Activated CD4-positive, alpha-beta T cell treated with anti-CD3 and anti-CD28 coated beads for 4 hours (primary cell): ENCODE measurements at places on chromosomes 6 and 20.

DNA sequence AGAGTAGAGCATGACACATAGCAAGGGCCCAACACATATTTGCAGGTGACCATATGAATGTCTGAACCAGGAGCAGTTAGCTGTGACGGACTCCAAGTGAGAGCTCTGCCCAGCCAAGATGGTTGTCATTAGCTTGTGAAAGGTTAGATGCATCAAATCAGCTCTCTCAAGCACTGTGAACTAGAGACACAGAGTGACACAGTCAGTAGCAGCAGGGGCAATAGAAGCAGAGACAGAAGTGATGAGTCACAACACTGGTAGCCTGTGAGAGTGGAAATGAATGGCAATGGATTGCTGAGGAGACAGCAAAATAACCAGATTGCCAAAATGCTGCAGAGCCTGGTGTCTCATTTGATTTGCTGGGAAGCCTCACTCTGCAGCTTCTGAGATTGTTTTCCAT is 558.9 kb downstream of the PKHD1 start:
- no peak for DNase-seq

GRCh38 chr6:107816818-107817217 is 7.3 kb downstream of the SCML4 start:
- no peak for DNase-seq

DNA sequence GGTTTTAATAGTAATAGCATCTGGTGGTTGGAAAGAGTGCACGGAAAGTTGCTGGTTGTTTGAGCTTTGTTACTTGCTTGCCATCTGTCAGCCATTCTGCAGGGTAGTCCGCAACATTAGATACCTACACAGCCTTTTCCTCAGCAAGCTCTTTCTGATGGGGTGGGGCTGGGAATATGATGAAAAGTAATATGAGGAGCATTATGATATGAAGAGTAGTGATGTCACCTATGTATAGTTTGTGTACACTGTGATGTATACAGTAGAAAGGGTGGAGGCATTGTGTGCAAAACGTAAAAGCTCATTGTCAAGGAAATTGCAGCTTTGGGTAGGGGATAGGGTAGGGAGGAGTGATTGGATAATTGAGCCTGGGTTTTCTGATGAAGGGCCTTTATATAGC is 16.1 kb downstream of the SCAF8 start:
- no peak for DNase-seq

- DNase-seq = peak; percentile 37
Observed at GRCh38 chr20:17617212-17617867, 47.5 kb downstream of the DSTN start.

- DNase-seq = no peak
Observed at GRCh38 chr6:115592025-115592424, 468.7 kb downstream of the FRK start.

DNA sequence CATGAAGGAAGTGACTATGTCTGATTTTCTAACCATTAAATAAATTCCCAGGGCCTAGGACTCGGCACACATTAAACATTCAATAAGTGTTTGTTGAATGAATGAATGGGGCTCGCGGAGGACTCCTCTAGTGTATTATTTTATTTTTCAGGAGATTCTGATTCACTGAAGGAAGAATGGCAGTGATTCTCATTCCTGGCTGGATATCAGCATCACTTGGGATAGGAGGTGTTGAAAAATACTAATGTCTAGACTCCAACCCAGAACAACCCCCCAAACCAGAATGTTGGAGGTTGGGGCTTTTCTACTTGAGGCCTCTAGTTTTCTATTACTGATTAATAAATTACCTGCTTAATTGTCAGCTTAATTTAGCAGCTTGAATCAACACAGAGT is 195.4 kb downstream of the BTBD3 start:
- no peak for DNase-seq
